ENCODE measurements at places on chromosomes 2 and 18. TPM values are rescaled to one million over a fixed set of nuclear protein-coding genes. Genes with fewer than 3 reads are reported as not detected.

The FKBP7 gene
- 9.1 TPM for total RNA-seq

The ABHD1 gene
- 0.37 TPM for total RNA-seq

GRCh38 chr2:147449323-147449991, 395.4 kb upstream of the ACVR2A start:
- DNase-seq: no peak

- DNase-seq: peak; percentile 22
Measured at GRCh38 chr2:40168032-40168431, 283.9 kb downstream of the SLC8A1 start.

The POLR1A gene
- 23.1 TPM for total RNA-seq

The ZNF521 gene
- total RNA-seq: 14.6 TPM

The PLEK gene
- total RNA-seq: 9.4 TPM

The RFX8 gene
- 0.29 TPM for total RNA-seq

DNA sequence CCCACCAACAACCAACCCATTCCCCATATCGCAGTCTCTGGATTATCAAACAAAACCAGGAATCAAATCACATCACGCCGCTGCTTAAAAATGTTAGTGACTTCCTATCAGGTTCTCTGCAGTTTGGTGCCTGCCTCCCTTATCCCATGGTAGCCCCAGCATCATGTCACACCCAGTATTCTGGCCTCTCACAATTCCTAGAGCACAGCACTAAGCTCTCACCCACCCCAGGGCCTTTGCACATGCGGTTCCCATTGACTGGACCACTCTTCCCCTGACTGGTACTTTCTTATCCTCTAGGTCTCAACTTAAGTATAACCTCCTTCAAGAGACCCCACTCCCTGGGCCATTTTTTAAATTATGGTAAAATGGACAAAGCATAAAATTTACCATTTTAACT, 12.8 kb downstream of the ATP8B1 start:
- DNase-seq: no peak

GRCh38 chr2:185417111-185417510, 321.5 kb upstream of the FSIP2 start:
- DNase-seq: no peak

GRCh38 chr2:11771971-11772615, 25.7 kb downstream of the LPIN1 start:
- DNase-seq: no peak

DNA sequence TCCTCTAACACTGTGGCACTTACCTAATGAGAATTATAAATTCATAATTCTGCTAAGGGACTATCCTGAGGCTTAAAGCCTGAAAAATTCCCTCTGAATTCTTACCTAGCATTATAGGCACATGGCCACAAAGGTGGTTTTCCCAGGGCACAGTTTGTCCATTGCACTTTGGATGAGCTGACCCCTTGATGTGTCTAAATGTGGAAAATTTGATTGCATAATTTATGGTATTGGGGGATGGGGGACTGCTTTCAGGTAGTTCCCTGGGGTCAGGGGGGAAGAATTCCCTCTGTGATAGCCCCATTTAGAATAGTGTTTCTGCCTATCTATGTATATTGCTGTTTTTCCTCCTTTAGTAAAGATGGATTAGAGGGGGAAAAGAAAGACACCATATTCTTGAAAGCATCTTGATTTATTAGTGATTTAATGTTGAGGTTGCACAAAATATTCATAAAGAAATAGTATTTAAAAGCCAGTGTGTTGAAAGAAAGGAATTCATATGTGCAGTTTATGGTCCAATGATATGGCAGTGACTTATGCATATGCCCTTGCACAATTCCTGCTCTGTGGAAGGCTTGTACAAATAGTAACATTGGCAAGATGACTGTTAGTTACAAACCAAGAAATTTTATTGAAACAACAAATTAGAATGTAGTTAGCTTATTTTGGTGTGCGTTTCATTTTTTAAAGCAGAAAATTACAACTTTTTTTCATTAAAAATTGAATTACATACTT, 8.7 kb upstream of the HTR2B start:
- DNase-seq: no peak

DNA sequence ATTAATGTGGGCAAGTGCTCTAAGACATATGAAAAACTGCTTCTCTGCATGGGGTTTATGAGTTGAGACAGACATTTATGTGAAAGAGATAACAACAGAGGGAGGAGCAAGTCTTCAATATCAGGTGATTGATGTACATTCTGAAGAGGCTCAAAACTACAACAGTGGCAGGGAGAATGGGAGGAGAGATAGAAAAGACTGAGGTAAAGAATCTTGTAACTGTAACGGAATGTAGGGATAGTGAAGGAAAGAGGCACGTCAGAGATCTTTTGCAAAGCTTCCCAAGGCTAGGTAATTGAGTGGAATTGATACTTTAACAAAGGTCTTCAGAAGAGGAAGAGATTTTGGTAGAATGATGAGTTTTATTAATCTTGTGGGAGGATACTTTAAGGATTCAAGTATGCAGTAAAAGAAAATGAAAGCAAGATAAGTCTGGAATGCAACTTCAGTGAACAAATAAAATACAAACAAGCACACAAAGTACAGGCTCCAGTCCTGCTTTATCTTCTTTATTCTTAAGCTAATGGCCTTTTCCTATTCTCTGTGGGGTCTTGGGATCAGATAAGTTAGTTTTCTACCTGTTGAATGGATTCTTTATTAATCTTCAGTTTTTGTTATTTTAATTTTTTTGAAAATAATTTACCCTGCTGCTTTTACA, 15.0 kb downstream of the SMAD4 start:
- no peak for DNase-seq

- DNase-seq: no peak
Measured at GRCh38 chr18:5309888-5310470, 14.5 kb upstream of the ZBTB14 start.

The ABCG8 gene
- 2.6 TPM for total RNA-seq

The TCF23 gene
- total RNA-seq: 0.12 TPM

- DNase-seq: no peak
Measured at GRCh38 chr2:176535467-176536113, 266.3 kb downstream of the MTX2 start.

The B3GNT2 gene
- 31.9 TPM for total RNA-seq

DNA sequence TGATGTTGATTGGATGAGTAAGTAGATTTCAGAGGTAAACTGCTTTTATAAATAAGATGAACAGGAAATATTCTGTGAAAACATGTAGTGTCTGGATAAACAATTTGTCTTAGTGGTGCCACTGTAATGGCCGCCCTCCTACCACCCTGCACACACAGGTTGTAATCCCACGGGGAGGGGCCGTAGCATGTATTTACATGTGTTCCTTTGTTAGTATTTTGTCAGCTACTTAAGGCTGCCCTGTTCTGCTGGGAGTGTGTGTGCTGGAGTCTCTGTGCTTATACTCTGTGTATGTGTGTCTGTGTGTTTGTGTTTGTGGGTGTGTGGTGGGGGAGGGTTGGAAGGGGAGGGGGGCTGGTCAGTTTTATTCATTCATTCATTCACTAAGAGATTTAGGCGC, 5.1 kb downstream of the TSHZ1 start:
- no peak for DNase-seq

DNA sequence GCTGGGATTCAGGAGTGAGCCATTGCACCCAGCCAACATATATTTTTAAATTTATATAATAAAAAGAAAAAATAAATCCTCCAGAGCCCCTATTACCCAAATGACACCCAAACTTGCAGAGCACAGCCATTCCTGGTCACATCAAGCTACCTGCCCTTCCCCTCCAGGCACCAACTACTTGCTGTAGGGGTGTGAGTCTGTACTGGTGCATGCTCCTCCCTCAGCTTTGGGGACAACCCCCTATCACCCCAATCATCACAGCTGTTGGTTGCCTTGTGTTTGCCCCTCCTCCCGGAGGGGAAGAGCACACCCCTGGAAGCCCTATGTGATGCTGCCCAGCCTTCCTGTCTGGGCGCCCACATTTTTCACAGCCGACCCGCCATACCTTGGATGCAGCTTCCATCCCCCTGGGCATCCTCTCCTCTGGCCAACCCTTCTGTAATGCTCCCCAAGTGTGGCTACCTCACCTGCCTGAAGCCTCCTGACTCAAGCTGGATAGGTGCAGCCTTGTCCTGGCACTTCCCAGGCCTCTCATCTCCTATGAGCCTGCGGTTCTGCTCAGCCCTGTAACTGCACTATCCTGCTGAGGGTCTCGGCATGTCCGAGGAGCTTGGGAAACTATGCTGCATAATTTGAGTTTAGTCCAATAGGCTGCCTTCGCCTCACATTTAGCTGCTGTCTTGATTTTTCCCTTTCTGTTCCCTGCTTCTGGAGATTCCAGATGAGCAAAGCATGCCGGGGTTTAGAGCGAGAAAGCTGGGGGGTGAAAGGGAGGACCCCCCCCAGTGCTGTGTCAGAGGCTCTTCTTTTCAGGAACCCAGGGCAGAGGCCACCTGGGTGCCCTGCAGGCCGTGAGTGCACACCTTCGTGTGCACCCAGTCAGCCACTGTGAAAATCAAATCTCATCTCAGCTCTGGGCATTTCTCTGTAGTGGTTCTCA, 27.2 kb downstream of the CHST10 start:
- DNase-seq: no peak

The AGXT gene
- total RNA-seq: 1.6 TPM

- DNase-seq: no peak
Measured at GRCh38 chr2:217412721-217413120, 552.9 kb upstream of the TNP1 start.

GRCh38 chr2:43276962-43277391, 50.6 kb upstream of the ZFP36L2 start:
- DNase-seq: no peak

DNA sequence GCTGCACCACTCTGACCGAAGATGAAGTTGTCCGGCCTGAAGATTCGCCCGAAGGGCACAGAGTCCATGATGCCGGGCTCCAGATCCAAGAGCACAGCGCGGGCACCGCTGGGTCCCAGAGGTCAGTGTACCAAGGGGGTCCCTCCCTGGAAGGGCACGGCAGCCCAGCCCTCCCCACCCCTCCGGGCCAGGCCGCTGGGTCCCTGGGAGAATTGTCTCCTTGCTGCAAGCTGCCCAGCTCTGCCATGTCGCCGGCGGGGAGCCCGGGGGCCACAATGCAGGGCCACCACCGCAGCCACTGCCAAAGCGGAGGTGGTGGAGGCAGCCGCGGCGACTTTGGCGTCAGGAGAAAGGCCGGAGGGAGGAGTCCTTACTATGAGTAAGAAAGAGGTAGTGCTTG, 189.5 kb upstream of the CYRIA start:
- no peak for DNase-seq

- no peak for DNase-seq
Measured at GRCh38 chr2:41546031-41546430, 501.8 kb upstream of the PKDCC start.

- DNase-seq: peak; percentile 31
Measured at GRCh38 chr2:223797811-223798721, 39.3 kb downstream of the AP1S3 start.

DNA sequence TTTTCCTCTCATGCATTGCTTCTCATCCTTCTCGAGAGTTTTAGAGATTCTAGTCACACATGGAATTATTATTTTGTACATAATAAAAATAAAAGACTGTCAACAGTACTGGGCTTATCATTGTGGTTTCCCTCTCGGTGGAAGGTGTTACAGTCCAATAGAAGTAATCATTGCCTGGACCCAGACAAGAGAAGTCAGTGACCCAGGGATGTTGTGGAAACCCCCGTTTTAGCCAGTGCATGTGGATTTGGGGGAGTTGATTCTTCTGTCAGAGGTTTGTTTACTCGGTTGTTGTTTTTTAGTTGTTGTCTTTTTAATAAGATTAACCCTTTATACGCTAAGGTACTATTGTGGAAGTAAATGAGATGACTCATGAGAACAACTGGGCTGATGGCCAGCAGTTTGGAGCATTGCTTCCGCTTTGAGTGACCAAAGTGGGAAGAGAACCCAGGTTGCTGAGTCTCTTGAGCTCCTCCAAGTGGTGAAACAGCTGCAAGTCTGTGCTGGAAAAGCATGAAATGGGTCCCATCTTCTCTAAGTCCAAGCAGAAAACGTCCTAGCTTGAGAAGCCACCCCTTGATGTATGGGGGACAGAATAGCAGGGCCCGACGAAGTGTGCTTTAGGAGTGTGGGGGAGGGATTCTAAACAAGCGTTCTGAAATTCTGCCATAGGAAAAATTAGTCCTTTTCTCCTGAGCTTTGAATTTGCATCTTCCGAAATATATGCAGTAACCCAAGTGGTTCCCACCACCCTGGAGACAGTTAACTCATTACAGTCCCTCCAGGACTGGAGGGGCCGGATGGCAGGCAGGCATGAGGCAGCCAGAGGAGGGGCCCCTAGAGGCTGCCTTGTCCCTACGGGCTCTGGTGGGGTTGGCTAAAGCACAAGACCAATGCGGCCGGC, 61.8 kb upstream of the GPR45 start:
- DNase-seq: peak; percentile 74

The MAP2 gene
- total RNA-seq: 43.9 TPM

The NEUROD1 gene
- total RNA-seq: not detected

The CLEC4F gene
- total RNA-seq: 0.17 TPM

The DNER gene
- 0.43 TPM for total RNA-seq

- no peak for DNase-seq
Measured at GRCh38 chr2:150792780-150793300, 305.4 kb upstream of the RND3 start.

- no peak for DNase-seq
Measured at GRCh38 chr2:156630579-156631337, 194.6 kb downstream of the GPD2 start.

The RND3 gene
- total RNA-seq: 39.7 TPM

DNA sequence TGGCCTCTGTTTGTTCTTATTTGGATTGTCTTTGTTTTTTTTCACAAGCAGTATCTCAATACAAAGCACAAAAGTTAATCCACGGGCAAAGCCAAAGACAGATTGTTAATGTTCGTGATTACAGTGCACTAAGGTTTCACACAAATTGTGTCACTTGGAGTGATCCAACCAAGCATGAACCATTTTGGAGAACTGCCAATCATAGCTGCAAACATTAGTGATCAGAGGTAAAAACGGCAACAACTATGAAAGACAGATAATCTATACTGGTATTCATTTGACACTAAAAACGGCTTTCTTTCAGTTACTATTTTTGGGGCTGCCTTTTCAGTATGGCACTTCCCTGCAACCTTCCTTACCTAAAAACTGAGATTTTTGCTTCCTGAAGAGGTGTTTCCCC, 213.1 kb upstream of the GULP1 start:
- DNase-seq: no peak

The CPSF3 gene
- 24.3 TPM for total RNA-seq

DNA sequence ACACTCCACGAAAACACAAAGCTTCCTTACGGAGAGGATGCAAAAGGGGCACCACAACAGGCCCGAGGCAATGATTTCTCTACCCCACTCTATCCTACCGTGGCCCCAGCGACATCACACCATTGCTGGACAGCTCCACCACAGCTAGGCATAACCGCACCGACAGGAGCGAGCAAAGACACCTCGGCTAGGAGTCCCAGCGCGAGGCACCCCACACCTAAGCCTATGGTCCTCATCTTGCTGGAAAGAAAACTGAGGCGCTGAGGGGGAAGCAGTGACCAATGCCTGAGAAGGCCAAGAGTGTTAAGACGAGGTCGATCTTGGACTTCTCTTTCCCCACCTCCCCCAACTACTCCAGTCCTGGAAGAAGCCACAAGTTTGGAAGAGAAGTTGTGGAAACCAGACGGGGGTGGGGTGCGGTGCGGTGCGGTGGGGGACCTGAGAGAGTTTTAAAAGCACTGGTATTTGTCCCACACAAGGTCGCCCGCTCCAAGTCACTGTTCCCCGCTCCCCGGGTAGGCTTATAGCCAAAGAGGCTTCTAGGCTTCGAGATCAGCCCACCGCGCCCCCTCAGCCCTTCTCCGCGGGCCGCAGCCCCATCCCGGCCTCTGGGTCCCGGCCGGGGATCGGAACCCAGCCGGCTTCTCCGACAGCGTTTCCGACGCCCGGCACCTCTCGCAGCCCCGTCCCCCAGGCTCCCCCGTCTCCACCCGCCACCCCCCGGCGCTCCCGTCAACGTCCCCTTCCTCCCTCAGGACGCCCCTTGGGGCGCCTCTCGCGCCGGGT, 766 bp downstream of the PDE6D start:
- no peak for DNase-seq

- no peak for DNase-seq
Measured at GRCh38 chr2:12032975-12033374, 286.5 kb downstream of the LPIN1 start.

The ALPG gene
- total RNA-seq: not detected

All from mucosa of gallbladder (tissue), 1 donor.